ENCODE measurements at places on chromosomes 16 and 17.

GRCh38 chr17:3316836-3317235 lies 18.7 kb upstream of the OR3A1 start:
- H3K4me3 ChIP-seq = no peak overlapping the region
- DNase-seq = no peak
- H3K27ac ChIP-seq = no peak overlapping the region
- no peaks in the 10 kb centered on the region for H3K4me1 ChIP-seq

DNA sequence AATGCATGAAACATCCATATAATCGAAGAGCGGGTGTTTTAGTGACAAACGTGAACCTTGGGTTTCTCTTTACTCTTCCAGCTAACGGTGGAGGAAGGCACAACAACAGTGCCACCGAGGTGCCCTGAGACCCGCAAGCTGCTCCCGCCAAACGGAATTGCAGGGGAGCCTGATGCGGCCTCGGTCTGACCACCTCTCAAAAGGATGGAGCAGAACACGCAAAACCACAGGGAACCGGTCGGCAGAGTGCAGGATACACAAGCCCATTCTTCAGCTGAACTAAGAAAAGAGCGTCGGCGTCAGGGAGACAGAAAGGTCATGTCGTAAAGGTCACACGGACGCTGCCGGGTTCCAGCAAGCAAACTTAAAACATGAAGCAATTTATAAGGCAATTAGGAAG lies 109.5 kb upstream of the ZNF750 start:
- no peak overlapping the region for H3K4me3 ChIP-seq
- no peaks in the 10 kb centered on the region for H3K27me3 ChIP-seq
- H3K36me3 ChIP-seq = peaks cover 5% of the 10 kb centered on the region
- no peak for DNase-seq
- H3K4me1 ChIP-seq = no peaks in the 10 kb centered on the region

GRCh38 chr16:87044032-87044382 lies 273.2 kb downstream of the C16orf95 start:
- peak overlapping the region; percentile 53 for H3K4me3 ChIP-seq
- peak overlapping the region; percentile 62 for H3K27ac ChIP-seq
- no peaks in the 10 kb centered on the region for H3K27me3 ChIP-seq
- no peaks in the 10 kb centered on the region for H3K36me3 ChIP-seq
- peaks cover 46% of the 10 kb centered on the region for H3K4me1 ChIP-seq

- peaks cover 32% of the 10 kb centered on the region for H3K4me1 ChIP-seq
- no peaks in the 10 kb centered on the region for H3K27me3 ChIP-seq
- DNase-seq = no peak
- H3K4me3 ChIP-seq = peak overlapping the region; percentile 89
- H3K27ac ChIP-seq = peak overlapping the region; percentile 80
These were observed 737 bp downstream of the CANT1 start for GRCh38 chr17:79008666-79009387.

GRCh38 chr16:85200471-85201278 lies 88.4 kb upstream of the CIBAR2 start:
- no peak overlapping the region for H3K4me3 ChIP-seq
- H3K27me3 ChIP-seq = no peaks in the 10 kb centered on the region

GRCh38 chr16:67025210-67025550 lies 3.8 kb upstream of the CBFB start:
- no peak overlapping the region for H3K27ac ChIP-seq
- no peaks in the 10 kb centered on the region for H3K36me3 ChIP-seq
- no peaks in the 10 kb centered on the region for H3K27me3 ChIP-seq
- DNase-seq = no peak
- peaks cover 4% of the 10 kb centered on the region for H3K4me1 ChIP-seq

- DNase-seq = no peak
- no peaks in the 10 kb centered on the region for H3K27me3 ChIP-seq
- H3K4me3 ChIP-seq = no peak overlapping the region
- H3K27ac ChIP-seq = no peak overlapping the region
- H3K4me1 ChIP-seq = peaks cover 7% of the 10 kb centered on the region
These were observed 45.2 kb upstream of the DHX40 start for GRCh38 chr17:59520251-59520650.

- H3K27me3 ChIP-seq = no peaks in the 10 kb centered on the region
- H3K36me3 ChIP-seq = peaks cover 10% of the 10 kb centered on the region
- H3K27ac ChIP-seq = peak overlapping the region; percentile 81
- H3K4me3 ChIP-seq = peak overlapping the region; percentile 88
- H3K4me1 ChIP-seq = peaks cover 9% of the 10 kb centered on the region
- DNase-seq = no peak
These were observed 495 bp downstream of the PARN start for GRCh38 chr16:14629612-14629918.

- peaks cover 50% of the 10 kb centered on the region for H3K36me3 ChIP-seq
- no peaks in the 10 kb centered on the region for H3K27me3 ChIP-seq
- H3K4me3 ChIP-seq = no peak overlapping the region
These were observed 12.5 kb upstream of the C17orf107 start for GRCh38 chr17:4886830-4887229.

DNA sequence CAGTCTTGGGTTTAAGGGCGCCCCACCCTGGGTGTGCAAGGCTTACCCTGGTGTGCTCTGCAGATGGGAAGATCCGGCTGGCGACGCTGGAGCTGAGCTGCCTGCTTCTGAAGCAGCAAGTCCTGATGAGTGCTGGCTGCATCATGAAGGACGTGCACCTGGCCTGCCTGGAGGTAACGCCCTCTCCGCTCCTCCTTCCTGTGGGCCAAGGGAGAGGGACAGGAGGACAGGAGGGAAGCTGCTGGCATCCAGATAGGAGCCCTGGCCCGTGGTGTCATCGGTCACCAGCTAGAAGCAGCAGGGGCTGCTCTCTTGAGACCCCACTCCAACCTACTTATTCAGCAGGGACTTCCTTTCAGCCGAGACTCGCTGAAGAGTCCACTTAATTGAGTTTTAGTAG lies 97.8 kb downstream of the CLEC16A start:
- no peaks in the 10 kb centered on the region for H3K4me1 ChIP-seq
- H3K27me3 ChIP-seq = no peaks in the 10 kb centered on the region
- H3K36me3 ChIP-seq = peaks cover 40% of the 10 kb centered on the region
- no peak for DNase-seq
- H3K27ac ChIP-seq = no peak overlapping the region
